DMS53 (cell line): ENCODE measurements at places on chromosomes 11 and 22.

GRCh38 chr22:47270463-47271135 is 508.1 kb downstream of the TBC1D22A start:
- DNase-seq: no peak

GRCh38 chr11:63709336-63709884 is 28.1 kb downstream of the RTN3 start:
- DNase-seq: no peak

DNA sequence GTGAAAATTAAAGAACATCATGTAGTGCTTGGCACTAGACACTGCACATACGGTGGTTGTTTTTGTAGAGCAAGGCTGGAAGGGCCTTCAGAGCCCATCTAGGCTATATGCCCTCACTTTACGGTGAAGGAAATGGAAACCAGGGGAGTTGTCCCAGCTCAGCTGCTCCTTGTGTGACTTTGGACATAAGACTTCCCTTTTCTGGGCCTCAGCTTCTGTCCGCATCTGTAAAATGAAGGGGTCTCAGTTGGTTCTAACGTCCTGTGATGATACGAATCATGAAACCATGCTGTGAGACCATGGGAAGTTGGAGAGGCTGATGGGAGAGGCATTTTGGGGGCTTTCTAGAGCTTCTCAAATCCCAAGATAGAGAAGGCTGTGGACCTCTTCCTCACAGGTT is 4.7 kb downstream of the KCNE3 start:
- no peak for DNase-seq

- no peak for DNase-seq
Measured at GRCh38 chr11:111376181-111376871, 2.7 kb downstream of the POU2AF1 start.

DNA sequence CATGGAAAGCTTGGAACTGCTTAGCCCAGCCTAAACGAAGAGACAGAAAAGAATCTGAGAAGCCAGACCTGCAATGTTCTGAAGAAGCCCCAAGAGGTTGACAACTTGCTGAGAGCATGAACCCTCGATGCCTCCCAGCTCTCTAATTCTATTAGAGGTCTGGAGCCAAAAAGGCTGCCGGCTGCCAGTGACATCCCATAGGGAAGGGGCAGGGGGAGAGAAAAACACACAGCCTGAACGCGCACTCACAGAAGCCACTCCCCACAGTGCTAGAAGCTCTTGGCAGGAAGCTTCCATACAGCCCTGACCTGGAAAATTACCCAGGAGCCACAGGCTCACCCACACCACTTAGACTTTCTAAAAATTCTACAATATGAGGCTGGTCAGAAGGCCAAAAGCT is 18.3 kb downstream of the POLDIP3 start:
- DNase-seq: no peak
